Activated CD8-positive, alpha-beta memory T cell treated with anti-CD3 and anti-CD28 coated beads, Interleukin-2, amount 10 ng/mL, durations not matched to agents 7 days and 5 days (primary cell): ENCODE measurements at places on chromosomes 2 and 18.

DNA sequence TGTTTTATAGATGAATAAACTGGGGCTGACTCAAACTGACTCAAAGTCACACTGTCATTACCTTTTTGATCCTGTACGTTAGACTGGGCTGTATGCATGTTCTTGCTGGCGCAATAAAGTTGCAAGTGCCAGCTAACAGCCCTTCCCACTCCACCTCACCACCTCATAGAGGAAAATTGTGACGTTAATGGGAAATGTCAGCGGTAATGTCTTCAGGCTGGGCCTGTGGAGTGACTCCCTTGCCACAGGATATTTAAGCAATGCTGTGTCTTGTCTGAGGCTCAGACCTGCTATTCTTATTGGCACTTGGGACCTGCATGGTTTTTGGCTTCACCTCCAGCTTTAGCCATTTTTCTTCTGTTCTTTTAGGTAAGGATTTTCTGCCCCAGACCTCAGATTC lies 25.2 kb upstream of the CASP10 start:
- DNase-seq = no peak

DNA sequence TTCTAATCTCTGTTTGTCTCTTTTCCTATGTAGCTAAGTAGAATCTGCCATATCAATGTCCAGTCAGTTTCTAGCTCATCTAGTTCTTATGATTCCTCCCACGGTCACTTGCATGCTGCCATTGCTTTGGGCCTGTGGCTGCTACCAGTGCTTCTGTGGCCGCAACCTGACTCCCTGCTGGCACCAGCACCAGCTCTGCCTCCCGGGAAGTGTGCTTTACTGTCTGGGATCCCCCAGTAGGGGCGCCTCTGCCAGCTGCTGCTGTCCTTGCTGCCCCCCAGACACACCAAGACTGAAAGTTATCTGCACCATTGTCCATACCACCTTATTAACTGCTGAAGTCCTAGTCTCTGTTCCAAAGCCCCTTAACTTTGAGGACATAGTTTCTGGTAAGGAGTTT lies 56.3 kb downstream of the RAPGEF4 start:
- no peak for DNase-seq

DNA sequence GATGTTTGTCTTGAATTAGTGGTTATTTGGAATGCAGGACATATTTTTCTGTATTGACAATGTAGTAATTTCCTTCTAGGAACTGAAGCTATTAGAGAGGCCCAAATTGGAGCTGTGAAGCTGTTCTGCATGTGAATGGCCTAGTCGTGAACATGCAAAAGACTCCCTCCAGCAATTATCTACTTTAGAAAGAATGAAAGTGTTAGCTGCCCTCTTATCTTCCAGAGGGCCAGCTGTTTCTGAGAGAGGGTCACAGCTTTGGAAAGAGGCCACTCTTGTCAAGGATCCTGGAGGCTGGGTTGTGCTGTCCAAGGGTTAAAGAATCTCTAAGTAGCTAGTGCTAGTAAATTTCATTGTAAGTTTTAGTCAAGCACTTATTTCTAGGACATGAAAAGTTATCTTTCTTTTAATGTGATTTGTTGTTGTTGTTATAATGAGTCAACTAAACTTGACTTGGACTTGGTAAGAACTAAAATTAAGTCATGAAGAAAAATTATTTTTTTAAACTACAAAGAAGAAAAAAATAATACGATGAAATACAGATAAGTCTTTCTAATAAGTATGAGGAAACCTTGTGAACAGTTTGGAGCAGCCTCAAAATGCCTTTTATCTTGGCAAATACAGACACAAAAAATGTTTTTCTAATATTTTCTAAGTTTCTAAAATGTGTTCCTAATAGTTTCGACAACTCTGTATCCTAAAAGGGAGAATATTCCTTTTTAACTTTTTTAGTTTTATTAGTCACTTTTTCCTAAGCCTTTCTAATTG lies 36.8 kb downstream of the DPP4 start:
- DNase-seq = no peak

GRCh38 chr2:36348721-36349120 lies 6.9 kb upstream of the CRIM1 start:
- no peak for DNase-seq

- DNase-seq = no peak
These were observed 230.3 kb upstream of the NRP2 start for GRCh38 chr2:205451901-205452512.
